A549 treated with ZK216348 at 1 μM for 4 hours (cell line): ENCODE measurements at places on chromosomes 1 and 21. TPM values are rescaled to one million over a fixed set of nuclear protein-coding genes. Genes with fewer than 3 reads are reported as not detected.

XCL1 gene
- total RNA-seq = not detected in 5 replicates

HSPB7 gene
- not detected in 5 replicates for total RNA-seq

SETD4 gene
- 8.7 to 12.4 TPM (median 10.0 TPM) in 5 replicates for total RNA-seq

FOXD3 gene
- 0.75 to 1.3 TPM (median 1.1 TPM) in 5 replicates for total RNA-seq

ATXN7L2 gene
- total RNA-seq = 0.92 to 2.7 TPM (median 2.5 TPM) in 5 replicates

KCNA3 gene
- not detected in 5 replicates for total RNA-seq
